ENCODE measurements at places on chromosomes 4 and X.
A peak's percentile ranks its signal among the peaks of the same experiment; 100 is the strongest.

DNA sequence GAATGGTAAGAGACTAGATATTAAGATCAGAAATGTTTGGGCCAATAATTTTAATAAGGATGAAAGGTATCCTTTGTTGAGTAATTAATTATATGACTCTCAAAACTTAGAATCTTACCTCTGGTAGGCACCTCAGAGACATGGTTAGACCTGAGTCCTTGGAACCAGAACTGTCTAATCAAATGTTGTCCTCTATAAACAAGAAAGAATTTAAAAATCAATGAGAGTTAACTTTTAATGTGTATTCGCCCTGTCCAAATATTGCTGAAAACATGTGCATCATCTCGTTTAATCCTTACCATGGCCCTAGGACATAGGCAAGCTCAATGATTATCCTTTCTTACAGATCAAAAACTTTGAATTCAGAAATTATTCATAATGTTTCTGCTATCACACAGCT, 24.0 kb upstream of the NUDT11 start:
- DNase-seq = no peak

GRCh38 chr4:94076498-94076897, 131.2 kb upstream of the SMARCAD1 start:
- no peak for DNase-seq

DNA sequence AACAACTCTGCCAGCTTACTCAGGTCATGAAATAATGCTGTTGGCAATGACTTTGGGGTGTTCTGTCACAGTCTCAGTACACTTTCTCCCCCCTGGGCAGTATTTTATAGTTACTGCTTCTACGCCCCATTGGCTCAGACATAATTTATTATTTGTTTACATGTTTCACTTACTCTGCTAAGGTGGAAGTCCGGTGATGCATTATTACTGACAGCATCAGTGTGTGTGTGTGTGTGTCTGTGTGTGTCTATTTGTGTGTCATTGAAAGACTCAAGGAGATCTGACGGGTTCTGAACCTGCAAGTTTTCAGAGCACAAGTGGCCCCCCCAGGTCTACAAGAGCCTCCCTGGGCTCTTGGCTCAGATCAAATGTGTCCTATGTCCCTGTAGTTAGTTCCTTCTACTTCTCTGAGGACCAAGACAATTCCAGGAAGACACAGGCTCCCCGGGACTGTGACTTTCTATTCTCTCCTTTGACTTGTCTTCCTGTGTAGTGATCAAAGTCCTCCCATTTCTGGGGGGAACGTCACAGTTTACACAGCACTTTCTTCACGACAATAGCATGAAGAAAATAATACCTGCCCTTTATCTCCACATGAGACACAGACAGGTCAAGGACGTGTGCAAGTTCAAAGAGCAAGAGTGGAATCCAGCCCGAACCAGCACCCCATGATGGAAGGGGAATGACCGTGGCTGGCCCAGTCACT, 283.7 kb upstream of the GATB start:
- no peak for DNase-seq

DNA sequence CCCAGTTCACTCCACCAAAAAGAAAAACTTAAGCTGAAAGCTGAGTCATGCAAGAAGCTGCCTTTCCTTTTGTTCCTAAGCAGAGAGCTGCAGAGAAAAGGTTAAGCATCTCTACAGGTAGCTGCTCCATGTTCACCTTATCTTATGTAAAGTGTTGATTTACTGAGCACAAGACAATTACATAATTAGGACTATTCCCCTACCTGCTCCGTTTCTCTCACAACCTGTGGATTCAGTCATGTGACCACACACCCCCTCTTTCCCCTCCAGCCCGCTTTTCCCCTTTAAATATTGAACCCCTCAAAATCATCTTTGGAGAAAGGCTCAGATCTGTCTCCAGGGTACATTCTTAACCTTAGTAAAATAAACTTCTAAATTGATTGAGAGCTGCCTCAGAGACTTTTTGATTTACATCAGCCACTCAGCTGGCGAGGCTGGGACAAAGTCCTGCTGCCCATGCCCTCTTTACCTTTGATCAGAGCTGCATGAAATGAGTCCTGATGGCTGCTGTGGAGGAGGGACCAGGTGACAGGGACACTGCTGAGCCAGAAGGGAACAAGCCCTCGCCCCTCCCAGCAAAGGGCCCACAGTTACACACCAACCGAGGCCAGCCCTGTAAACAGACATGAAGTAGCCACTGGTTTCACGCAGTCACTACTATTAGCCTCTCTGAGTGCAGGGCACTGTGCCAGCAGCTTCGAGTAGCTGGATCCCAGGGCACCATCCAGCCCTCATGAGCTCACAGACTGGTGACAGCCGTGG, 53.9 kb upstream of the C4orf50 start:
- DNase-seq = no peak

DNA sequence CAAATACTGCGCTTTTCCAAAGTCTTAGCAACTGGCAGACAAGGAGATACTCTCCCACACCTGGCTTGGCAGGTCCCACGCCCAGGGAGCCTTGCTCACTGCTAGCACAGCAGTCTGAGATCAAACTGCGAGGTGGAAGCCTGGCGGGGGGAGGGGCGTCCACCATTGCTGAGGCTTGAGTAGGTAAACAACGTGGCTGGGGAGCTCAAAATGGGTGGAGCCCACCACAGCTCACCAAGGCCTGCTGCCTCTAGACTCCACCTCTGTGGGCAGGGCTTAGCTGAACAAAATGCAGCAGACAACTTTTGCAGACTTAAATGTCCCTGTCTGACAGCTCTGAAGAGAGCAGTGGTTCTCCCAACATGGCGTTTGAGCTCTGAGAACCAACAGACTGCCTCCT, 23.0 kb upstream of the NFKB1 start:
- DNase-seq = no peak

DNA sequence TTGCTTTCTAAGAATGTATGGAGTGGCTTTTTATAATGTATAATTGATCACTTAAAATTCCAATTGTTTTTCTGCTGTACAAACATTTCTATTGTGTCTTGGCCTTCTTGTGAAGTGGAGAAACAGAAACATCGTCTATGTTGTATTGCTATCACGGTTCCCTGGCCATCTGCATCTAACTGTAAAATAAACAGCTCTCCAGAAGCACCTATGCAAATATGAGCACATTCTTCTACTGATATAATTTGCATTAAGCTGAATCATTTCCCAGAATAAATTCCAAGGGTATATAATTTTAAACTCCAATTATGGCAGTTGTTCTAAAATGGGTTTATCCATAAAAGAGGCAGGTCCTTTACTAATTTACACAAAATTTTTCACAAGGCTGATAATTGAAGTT, 261.6 kb upstream of the STS start:
- DNase-seq = no peak

DNA sequence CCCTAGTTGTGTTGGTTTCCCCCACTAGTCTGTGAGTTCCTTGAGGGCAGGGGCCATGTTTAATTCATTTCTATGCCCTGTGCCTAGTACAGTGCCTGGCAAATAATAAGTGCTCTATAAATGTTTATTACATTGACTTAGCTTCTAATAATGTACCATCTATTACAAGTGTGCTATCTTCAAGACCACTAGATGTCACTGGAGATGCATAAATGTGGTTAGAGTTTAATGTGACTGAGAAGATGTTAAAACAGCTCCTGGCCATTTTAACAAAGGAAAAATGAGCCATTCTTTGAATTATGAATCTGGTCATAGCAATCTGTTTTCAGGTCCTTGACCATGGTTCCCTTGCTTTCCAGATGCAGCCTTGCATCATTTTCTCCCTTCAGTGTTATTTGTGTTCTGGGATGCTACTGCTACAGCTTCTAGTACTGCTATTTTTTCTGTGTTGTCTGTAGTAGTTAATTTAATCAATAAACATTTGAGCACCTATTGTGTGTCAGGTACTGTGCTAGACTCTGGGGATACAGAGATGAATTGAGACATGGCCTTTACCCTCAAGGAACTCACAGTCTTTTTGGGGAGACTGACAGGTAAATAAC, 43.2 kb downstream of the SLC9A6 start:
- no peak for DNase-seq

DNA sequence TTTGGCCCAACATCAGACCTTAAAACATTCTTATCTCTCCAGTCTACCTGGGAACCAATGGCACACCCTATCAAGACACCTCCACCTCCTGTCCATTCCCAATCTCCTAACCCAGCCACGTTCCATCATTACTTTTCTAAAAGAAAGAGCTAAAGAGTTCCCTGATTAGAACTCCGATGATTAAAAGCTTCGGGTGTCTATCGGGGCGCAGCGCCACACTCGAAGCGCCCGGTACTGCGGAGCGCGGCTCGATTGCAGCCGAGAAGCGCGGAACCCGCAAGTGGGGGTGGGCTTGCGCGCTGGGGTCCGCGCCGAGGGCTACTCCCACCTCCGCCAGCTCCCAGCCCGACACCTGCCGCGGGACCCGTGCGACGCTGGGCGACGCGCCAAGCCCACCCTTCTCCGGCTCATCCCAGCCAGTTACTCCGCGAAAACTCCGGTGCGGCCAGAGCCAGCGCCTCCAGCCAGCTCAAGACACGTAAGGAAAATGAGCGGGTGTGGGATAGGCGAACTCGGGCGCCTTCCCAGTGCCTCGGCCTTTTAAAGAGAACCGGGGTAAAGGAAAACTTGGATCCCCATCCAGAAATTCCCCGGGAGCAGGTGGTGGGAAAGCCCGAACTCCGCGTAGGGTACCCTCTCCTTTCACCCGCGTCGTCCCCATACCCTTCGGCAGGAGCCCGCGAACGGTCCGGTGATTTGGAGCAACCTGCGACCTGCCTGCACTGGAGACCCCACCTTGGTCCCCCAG, 593 bp downstream of the NPY1R start:
- peak; percentile 16 for DNase-seq

- DNase-seq = peak; percentile 17
Measured at GRCh38 chr4:82430964-82431745, 765 bp downstream of the ENOPH1 start.

- no peak for DNase-seq
Measured at GRCh38 chr4:129326571-129327460, 230.9 kb downstream of the C4orf33 start.

- no peak for DNase-seq
Measured at GRCh38 chrX:150762258-150763165, 69.3 kb downstream of the MTMR1 start.

GRCh38 chr4:129246145-129246544, 150.2 kb downstream of the C4orf33 start:
- DNase-seq = no peak

DNA sequence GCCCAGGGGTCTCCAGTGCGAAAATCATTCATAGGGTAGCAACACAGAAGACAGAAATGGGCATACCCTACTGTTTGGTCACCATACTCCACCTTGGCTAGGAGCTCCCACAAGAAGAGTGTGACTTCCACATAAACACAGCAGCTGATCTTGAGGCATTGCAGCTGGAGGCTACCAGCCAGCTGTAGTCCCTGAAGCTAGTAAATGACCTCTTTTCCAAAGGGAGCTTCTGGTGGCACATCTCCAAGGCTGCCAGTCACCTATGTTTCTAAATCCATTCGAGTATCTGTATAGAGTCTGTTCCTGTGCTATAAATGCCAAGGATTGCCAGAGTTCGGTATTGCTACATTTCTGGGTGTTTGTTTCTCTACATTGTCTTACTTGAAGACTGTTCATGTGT, 21.3 kb upstream of the PNPLA4 start:
- DNase-seq = no peak

DNA sequence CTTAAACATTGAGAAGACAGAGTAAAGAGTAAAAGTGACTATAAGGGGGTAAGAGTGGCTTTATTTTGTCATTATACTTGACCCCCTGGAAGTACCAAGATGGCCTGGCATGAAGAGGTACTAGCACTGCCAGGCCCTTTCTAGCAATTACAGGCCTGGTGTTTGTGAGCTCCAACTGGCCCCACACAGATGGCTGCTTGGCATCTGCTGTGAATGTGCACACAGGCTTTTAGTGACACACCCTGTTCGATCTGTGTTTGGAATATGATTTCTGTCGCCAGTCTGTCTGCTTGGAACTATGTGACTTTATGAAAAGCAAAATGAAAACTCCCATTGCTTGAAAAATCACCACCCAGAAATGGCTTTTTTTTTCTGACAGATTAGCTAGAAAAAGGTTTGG, 123.3 kb downstream of the CLCN4 start:
- DNase-seq = no peak

DNA sequence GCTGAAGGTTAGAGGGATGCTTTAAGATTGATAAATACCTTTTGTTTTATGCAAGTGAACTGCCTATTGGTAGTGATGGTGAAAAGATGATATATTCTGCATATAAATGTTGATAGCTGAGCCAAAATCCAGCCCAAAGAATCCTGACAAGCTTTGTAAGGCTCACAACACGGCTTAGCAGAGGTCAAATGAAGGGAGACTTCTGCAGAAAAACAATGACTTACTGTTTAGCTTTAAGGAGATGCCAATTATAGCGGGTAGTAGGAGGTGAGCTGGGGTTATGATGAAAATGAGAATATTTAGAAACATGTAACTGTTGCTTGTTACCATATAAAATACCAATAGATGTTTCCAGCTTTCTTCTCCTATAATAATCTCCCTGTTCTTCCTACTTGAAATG, 97.1 kb downstream of the AFF1 start:
- no peak for DNase-seq

DNA sequence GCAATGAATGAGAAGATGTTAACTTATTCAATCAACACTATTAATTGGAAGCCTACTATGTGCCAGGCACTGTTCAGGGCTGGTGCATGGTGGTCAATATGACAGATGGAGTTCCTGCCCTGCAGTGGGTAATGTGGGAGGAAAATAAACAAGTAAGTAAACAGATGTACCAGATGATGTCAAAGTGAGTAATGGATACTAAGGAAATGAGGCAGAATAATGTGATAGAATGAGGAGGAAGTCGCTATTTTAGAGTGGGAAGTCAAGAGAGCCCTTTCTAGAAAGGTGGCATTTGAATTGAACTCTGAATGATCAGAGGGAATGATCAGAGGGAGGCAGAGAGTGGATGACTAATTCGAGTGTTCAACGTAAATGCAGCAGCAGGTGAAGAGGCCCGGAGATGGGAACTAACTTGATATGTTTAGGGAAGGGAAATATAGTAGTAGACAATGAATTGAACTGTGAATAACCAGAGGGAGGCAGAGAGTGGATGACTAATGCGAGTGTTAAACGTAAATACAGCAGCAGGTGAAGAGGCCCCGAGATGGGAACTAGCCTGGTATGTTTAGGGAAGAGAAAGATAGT, 48.3 kb downstream of the HMGB3 start:
- no peak for DNase-seq

- DNase-seq = no peak
Measured at GRCh38 chrX:77347572-77347971, 99.6 kb upstream of the FGF16 start.

DNA sequence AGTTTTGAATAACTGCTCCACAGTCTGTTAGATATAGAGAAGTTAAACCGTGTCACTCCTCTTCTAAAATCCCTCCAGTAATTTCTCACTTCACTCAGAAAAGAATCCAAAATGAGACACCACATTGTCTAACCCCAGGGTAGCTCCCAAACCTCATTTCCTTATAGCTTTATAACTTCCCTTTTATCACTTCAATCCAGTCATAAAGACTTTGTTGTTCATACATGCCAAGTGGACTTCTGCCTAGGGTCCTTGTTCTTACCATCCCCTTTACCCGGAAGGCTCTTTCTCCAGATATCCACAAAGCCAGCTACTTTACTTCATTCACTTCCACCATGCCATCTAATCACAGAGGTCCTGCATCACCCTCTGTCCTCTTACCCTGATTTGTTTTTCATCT, 156.2 kb downstream of the GABRB1 start:
- no peak for DNase-seq

- no peak for DNase-seq
Measured at GRCh38 chr4:7757501-7758471, 181.9 kb downstream of the AFAP1 start.

GRCh38 chrX:40056420-40056819, 41.3 kb downstream of the BCOR start:
- DNase-seq = no peak

Measured in hematopoietic multipotent progenitor cell (in vitro differentiated cells).